Globus pallidus (tissue), 1 donor: ENCODE measurements at places on chromosomes 11 and 22.

DNA sequence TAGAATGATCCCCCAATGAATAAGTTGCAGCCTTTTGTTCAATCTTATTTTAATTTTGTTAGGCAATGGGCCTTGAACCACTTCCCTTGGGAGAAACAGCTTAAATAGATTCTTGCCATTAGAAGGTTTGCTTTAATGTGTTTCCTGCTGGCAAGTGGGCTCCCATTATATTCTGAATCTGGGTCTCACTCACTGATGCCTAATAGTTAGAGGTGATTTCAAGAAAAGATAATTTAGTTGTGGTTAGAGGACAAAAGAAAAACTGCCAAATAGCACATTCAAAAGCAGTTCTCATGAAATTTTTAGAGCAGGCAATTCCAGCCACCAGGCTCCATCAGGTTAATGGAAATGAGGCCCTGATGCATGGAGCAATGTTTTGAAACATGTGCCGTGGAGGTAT, 362.6 kb upstream of the CHORDC1 start:
- no peak for DNase-seq

- DNase-seq = no peak
These were observed 63.9 kb upstream of the CSNK2A3 start for GRCh38 chr11:11416917-11417316.

- no peak for DNase-seq
These were observed 117.0 kb downstream of the SLC1A2 start for GRCh38 chr11:35302398-35302797.

DNA sequence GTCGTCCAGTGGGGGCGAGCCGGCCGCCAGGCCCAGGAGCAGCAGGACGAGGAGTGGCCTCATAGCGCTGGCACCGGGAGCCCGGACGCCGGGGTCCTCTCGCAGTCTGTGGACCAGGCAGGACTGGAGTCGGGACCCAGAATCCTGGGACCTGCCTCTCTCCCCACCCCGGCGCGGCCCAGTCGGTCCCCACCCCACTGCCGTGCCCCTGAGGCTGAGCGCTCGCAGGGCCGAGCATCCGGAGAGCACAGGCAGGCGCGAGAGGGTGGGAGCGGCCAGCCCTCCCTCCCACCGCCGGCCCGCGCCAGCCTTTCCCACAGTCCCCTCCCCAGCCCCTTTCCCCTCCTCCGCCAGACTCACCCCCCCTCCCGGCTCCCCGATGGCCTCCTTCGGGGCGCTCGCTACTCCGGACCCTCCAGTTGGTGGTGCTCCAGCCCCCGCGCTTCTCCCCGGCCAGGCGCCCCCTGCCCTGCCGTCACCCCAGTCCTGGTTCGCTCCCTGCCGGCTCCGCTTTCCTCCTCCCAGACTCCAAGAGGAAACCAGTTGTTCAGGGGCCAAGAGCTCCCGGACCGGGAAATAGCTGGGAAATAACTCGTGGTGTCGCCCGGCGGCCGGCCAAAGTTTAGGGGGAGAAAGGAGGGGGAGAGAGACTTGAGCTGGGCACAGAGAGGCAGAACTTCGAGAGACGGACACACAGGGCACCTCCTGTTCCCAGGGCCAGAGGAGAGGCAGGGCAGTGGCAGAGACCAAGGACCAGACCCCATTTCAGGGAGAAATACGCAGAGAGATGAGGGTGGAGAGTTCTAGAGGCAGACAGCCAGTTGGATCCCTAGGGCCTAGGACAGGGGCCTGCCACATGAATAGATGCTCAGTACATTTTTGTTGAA, at the start of gene C1QTNF5:
C1QTNF5 (minus strand) TSS at position 549 of the 887 bp plus-strand sequence; CDS start at position 63, 486 bp downstream.
- DNase-seq = peak; percentile 87

- no peak for DNase-seq
These were observed 69.2 kb upstream of the TTC12 start for GRCh38 chr11:113245216-113245615.

GRCh38 chr22:32832174-32832573, 30.7 kb downstream of the TIMP3 start:
- no peak for DNase-seq

- DNase-seq = no peak
These were observed 2.2 kb upstream of the VPS11 start for GRCh38 chr11:119065369-119065768.

GRCh38 chr22:23227380-23227779, 47.1 kb downstream of the BCR start:
- DNase-seq = no peak

GRCh38 chr22:36336246-36337182, 51.3 kb downstream of the MYH9 start:
- no peak for DNase-seq

- no peak for DNase-seq
These were observed 7.1 kb upstream of the KCNJ11 start for GRCh38 chr11:17395554-17395961.

DNA sequence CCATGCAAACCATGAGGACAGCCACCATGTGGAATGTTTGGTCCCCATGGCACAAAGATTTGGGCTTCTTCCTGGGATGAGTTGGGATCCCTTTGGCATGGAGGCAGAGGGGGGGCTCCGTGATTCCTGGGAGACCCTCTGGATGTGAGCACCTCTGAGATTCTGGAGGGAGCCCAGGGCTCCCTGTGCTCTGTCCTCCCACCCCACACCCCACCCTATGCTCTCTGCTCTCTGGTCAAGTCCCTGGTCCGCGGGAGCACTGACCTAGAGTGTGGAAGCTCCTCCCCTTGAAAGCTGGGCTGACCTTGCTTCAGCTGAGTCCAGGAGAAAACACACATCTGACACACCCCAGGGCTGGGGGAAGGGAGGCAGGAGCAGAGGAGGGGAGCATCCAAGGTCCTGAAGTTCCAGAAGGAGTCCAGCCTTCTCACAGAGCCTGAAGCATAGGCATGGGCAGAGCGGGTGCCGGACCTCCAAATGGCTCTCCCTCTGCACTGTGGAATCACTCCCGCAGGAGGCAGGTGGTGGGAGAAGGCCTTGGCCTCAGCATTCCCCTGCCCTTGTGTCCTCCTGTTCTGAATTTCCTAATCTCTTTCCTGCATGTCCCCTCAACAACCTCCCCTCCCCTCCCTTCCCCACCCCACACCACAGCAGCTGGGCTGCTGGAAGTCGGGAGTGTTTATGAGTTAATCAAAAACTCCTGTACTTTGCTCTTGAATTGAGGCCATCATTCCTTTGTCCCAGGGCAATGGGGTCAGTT, 25.7 kb upstream of the OAF start:
- DNase-seq = no peak

- DNase-seq = no peak
These were observed 27.2 kb downstream of the BMAL1 start for GRCh38 chr11:13304655-13305335.

DNA sequence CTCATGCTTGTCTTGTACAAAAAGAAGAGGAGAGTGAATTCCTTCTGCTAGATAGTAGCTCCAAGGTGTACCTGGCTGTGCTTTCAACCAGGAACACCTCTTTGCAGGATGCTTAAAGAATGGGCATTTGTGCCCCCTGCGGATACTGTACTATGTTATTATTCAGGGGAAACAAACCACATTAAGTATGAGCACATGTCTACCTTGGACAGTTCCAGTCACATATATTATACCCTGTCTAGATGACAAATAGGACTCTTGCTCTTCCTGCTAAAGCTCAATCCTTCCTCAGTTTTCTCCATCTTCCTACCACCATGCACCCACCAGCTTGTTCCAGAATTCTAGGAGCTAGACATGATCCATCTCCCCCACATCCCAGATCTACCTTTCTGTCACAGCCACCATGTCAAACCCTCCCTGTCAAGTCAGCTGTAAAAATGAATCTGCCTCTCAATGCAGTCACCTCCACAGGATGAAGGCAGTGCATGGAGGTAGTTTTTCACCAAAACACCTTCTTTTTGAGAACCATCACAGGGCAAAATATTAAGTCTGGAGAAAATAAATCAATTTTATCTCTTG, 337.4 kb downstream of the LARGE1 start:
- DNase-seq = no peak

GRCh38 chr11:776561-777287, 563 bp downstream of the GATD1 start:
- no peak for DNase-seq

- DNase-seq = no peak
These were observed 8.6 kb upstream of the C11orf96 start for GRCh38 chr11:43933608-43934551.

DNA sequence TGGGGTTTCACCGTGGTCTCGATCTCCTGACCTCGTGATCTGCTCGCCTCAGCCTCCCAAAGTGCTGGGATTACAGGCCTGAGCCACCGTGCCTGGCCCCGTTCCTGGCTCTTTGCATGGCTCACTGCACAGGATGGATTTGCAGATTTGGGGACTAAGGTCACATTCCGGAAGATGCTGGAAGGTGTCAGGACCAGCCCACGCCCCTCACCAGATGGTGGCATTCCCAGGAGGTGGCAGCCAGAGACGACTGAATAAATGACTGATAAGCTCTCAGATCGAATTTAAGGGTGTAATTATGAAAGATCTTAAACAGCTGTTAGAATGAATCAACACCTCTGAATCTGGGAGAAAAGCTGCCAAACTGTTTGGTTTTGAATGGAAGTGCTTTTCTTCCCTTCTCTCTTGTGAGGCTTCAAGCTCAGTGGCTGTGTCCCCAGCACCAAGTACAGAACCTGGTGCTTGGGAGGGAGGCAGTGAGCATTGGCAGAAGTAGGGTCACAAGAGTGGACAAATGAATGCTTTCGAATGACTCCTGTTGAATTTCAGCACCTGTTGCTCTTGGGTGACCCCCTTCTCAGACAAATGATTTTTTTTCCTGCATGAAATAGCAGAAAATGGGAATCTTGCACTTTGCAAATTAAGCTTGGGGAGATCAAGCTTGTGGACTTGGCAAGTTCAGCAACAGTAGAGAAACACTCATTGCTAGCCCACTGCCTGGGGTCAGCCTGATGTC, 69.6 kb downstream of the KIAA1671 start:
- no peak for DNase-seq

- no peak for DNase-seq
These were observed 125.7 kb downstream of the KIRREL3 start for GRCh38 chr11:126874831-126875230.
